ENCODE measurements at places on chromosomes 7 and 10.

DNA sequence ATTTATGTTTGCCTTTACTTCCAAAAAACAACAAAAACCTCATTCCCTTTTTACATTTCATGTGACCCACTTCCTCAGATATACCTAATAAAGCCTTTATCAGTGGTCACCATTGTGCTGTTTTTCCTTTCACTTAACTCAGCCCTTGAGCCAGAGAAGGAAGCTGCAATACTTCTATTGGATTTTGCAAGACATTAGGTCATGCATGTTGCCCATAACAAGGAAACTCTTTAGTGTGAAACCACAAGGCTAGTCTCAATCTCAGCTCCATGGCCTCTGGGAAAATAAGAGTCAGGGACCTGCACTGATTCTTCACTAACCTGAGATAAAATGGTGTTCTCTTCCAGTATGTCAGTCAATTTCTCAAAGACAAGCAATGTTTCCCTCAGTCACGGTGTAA is 27.8 kb downstream of the STEAP4 start:
- no peak for DNase-seq

- DNase-seq: no peak
Measured at GRCh38 chr10:33235951-33236350, 98.5 kb downstream of the NRP1 start.

DNA sequence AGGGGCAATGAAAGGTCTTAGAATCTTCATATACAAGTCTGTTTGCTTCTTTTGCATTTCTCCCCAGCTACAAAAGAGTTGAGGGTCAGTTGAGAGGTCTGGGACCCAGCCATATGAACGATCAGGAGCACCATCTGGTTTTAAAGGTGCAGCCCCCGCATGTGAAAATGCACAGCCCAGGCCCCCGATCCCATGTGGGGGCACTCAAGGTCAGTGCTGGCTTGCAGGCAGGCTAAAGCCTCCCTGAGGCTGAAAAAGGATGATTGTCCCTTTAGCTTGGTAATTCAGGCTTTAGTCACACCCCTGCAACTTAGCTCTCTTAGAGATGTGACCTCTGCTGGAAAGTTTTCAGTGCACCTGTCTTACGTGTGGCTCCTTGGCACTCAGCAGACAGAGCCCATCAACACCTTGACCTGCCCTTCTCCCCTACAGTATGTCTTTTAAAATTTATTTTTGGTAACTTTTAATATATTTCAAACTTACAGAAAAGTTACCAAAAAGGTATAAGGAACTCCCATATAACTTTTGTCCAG is 80.1 kb upstream of the PDCD4 start:
- DNase-seq: no peak

- no peak for DNase-seq
Measured at GRCh38 chr7:154330318-154330717, 278.1 kb downstream of the DPP6 start.

DNA sequence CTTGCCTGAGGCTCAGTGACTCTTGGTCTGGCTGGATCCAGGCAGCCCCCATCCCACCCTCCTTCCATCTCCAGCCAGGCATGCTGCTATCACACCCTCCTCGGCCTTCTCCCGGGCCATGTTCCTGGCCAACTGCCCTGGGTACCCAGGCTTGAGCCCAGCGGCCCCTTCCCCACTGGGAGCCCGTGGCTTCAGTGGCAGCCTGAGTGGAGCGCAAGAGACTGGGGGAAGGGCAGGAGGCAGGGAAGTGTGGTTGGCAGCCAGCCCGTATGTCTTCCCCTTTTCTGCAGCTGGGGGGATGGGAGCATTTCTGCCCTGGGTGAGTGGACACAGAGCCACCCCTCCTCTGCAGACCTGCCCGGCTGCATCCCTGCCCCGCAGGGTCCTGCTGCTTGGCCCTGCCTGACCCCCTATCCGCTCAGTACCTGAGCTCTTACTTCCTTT is 148.5 kb downstream of the ARHGAP22 start:
- DNase-seq: peak; percentile 66

- DNase-seq: no peak
Measured at GRCh38 chr7:33642312-33642711, 263.0 kb upstream of the BMPER start.

- peak; percentile 84 for DNase-seq
Measured at GRCh38 chr10:50739618-50740292, at the start of gene ASAH2B. ASAH2B (plus strand) TSS chr10:50739936; CDS start chr10:50745131, 5,195 bp downstream.

DNA sequence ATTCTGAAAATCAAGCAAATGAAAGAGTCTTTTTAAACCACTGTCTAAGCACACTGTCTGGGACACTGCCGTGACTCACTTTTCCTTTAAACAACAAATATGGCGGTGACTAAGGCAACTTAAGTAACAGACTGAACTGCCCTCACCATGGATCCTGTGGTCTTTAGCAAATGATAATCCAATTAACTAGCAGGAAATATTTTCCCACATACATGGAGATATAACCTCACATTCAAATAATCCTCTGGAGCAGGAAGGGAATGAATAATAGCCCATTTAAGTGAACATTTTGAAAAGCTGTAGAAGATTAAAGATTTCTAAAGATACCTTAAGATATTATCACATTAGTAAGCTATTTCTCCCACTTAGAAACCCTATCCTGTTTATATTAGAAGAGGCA is 40.3 kb upstream of the LRRC17 start:
- no peak for DNase-seq

GRCh38 chr7:20191391-20191869 is 25.8 kb downstream of the MACC1 start:
- no peak for DNase-seq

DNA sequence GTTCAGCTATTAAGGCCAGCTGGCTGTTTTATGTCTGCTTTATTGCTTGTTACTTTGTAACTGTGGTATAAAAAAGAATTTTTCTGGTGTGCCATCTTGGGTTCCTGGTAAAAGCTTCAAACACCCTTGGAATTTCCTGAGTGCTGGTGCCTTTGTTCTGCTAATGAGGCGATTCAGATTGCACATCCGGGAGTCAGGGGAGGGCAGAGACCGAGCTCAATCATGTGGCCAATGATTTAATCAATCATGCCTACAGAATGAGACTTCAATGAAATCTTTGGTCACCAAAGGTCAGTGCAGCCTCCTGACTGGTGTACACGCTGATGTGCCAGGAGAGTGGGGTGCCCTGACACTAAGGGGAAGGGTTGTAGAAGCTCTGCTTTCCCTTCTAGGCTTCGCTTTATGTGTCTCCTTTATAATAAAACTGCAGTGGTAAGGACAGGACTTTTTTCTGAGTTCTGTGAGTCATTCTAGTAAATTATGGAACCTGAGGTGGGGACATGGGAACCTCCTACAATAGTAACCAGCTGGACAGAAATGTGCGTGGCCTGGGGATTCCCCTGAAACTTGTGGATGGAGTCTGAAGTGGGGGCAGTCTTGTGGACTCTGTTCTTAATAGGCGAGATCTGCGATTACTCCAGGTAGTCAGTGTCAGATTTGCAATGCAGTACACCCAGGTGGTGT is 69.4 kb upstream of the OGDHL start:
- DNase-seq: no peak

- no peak for DNase-seq
Measured at GRCh38 chr10:91885362-91886079, 23.8 kb downstream of the FGFBP3 start.

DNA sequence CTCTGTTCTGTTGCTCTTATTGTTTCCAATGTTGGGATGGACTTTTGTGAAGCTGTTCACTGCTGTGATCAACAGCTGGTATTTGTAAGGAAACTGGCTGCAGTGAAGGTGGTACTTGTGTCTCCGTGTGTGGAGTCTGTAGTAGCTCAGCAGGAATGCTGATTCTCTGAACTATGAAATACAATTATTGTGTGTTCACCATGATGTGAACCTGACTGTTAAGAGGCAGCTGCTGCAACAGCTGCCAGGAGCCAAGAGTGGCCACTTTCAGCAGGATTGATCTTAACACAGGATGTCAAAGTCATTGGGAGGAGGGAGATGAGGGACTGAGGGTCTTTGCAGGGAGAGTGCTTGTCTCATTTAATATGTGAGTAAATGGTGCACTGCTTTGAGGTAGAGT is 13.9 kb downstream of the VSTM2A start:
- no peak for DNase-seq

- DNase-seq: no peak
Measured at GRCh38 chr10:130161331-130161730, 25.1 kb downstream of the GLRX3 start.

GRCh38 chr10:4246881-4247358 is 461.9 kb upstream of the KLF6 start:
- no peak for DNase-seq

- DNase-seq: no peak
Measured at GRCh38 chr7:20365486-20365885, 34.8 kb downstream of the ITGB8 start.

GRCh38 chr10:116247691-116248090 is 25.3 kb downstream of the GFRA1 start:
- DNase-seq: no peak

DNA sequence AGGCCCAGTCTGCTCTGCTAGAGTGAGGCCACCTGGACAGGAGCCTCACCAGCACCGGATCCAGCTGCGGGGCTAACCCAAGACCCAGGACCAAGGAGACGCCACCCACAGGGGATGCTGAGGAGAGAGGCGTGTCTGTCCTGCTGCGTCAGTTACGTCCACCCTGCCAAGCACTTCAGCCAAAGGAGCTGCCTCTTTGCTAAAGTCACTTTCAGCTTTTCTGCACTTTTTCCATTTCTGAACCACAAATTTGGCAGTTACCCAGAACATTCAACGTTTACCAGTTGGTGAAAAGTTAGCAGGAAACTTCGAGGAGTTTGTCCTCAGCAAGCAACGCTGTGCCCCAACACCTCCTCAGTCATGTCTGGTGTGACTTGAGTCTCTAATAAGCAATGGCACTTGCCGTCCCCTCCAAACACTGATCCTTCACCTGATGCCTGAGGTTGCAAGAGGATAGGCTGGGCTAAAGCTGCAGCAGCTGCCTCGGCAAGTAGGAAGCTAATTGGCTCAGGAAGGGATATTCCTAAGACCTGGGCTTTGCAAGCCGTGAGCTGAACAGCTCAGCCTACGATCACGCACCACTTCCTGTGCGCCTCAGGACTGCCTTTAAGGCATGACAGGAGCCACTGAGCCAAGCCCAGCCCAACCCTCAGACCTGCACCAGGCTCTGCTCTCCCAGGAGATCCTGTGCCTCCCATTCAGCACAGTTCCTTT is 40.1 kb downstream of the KCNH2 start:
- peak; percentile 72 for DNase-seq

DNA sequence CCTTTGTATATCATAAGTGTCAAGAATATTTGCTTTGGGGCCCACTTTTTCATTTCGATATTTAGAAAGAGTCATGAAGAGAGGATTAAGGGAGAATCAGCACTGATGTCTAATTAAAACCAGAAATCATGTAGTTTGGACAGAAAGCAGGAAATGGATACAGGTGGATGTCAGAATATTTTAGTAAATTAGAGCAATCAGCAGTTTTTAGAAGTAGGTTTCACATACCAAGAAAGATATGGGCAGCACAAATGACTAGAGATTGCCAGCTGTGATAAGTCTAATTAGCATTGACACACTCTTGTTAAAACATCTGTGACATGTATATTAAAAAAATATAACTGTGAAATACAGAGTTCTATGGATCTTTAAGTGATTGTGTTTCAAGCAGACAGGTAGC is 180.8 kb upstream of the POM121L12 start:
- no peak for DNase-seq

DNA sequence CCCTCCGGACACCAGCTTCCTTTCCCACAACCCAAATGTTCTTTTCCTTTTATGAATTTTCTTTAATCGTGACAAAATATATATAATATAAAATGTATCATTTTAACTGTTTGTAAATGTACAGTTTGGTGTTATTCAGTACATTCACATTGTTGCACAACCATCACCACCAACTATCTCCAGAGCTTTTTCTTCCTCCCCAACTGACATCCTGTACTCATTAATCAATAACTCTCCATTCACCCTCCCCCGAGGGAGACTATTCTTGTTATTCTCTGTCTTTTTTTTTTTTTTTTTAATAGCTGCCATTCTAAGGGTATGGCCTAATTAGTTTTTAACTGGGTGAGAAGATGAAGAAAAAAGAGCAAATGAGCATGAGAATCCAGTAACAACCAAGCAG is 30.6 kb upstream of the ITGB1 start:
- no peak for DNase-seq

- DNase-seq: no peak
Measured at GRCh38 chr7:30178748-30179436, 44.1 kb downstream of the MTURN start.

DNA sequence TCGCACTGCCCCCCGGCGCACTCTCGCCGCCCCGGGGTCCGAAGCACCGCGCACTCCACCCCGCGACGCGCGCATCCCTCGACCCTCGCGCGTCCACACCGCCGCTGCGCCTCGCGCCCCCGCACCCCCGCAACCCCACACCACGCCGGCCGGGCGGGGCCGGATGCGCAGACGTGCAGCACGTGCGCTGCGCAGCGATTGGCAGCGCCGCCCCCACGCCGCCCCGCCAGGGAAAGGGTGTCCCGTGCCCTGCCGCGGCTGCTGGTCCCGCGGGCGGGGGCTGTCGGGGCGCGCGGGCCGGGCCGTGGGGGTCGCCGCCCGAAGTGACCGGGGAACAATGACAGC is 53.7 kb upstream of the KDM7A start:
- no peak for DNase-seq

GRCh38 chr7:159097661-159098423 is 46.8 kb downstream of the VIPR2 start:
- no peak for DNase-seq

DNA sequence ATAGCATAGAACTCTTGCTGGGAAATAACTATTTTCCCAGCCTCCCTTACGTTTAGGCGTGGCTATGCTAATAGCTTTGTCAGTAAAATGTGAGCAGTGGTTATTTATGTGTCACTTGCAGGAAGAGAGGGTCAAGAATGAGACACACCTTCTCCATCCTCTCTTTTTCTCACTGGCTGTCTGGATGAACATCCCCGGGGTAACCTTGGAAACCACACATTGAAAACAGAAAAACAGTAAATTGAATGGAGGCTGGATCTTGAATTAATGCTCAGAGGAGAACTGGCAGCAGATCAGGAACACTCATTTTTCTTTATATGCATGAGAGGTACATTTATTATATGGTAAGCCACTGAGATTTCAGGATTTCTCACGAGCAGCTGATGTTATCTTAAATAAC is 127.6 kb downstream of the DNAJB9 start:
- DNase-seq: no peak

GRCh38 chr10:133069033-133069525 is 18.6 kb upstream of the ADGRA1 start:
- DNase-seq: no peak

DNA sequence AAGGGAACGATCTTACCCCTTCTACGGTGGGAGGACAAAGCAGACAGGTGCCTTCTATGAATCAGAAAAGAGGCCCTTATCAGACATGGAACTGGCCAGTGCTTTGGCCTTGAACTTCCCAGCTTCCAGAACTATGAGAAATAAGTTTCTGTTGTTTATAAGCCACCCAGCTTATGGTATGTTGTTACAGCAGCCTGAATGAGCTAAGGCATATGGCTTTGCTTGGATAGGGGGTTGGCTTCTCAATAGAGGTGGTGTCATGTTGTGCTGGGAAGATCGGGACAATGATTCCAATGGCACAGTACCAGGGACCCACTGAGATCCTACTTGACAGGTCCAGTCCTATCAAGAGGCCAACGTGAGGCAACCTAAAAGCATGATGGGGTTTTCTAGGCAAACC is 183.4 kb upstream of the BMPER start:
- no peak for DNase-seq

GRCh38 chr7:22726907-22727713 is at the start of gene IL6:
IL6 (plus strand) TSS chr7:22727200; CDS start chr7:22727263, 63 bp downstream.
- DNase-seq: peak; percentile 32

Data from hematopoietic multipotent progenitor cell treated with erythropoietin and hydrocortisone succinate and interleukin-3 and kit ligand, for 8 days (in vitro differentiated cells).